ENCODE measurements at places on chromosomes 5 and 9.

GRCh38 chr5:124297826-124298225 lies 448.6 kb downstream of the ZNF608 start:
- DNase-seq, result peak; percentile 7

- DNase-seq, result peak; percentile 35
These were observed 592.7 kb upstream of the BRINP1 start for GRCh38 chr9:119961774-119962424.

DNA sequence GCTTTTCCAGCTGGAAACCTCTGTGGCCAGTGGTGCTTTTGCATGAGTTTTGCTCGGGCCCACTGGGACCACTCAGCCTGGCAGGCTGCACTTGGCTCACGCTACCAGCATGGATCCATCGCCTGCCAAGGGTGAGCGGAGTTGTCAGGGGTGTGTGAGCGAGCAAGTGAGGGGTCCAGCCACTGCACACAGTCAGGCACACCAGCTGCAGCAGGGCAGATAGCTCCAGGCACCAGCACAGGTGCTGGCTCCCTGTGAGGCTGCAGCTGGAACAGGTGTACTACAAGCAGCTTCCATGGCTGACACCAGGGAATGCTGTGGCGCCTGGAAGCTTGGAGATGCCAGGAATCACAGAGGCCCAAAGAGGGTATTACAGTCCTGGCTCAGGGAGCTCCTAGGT lies 391.2 kb upstream of the SGCD start:
- DNase-seq, result no peak

GRCh38 chr9:34546834-34547827 lies 24.3 kb upstream of the ENHO start:
- peak; percentile 66 for DNase-seq

DNA sequence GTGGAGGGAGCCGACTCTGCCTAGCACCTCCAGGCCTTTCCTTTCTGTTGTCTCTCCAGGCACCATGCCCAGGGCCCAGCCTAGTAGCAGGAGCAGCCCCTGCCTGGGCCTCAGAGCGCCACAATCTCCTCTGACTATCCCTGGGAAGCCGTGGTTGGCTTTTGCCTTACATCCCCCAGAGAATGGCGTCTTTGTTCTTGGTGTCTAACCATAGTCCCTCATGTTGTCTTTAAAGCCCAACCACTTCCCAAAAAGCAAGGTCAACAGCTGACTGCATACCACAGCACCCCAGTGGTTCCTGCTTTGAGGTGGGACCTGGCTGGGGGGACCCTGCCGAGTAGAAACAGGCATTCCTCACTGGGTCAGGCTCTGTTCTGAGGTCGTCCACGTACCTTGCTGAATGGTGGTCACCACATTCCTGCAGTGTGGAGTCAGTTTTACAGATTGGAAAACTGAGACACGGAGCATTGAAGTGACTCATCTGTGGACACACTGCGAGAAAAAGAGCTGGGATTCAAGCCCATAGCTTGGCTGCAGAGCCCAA lies 13.7 kb upstream of the CERCAM start:
- peak; percentile 31 for DNase-seq

DNA sequence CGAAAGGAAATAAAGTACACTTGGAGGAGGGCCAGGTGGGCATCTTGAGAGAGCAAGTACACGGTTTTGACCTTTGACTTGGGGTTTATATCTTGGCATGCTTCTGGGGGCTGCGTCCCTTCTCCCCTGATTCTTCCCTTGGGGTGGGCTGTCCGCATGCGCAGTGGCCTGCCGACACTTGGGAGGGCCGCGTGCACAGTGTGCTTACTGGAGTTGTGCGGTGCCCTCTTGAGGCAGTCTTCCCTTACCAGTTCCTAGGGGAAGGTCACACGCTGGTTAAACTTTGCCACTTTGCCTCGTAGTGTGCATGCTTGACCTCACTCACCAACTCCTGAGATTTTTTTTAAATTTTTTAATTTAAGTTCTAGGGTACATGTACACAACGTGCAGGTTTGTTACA lies 4.3 kb upstream of the CLPTM1L start:
- DNase-seq, result no peak

DNA sequence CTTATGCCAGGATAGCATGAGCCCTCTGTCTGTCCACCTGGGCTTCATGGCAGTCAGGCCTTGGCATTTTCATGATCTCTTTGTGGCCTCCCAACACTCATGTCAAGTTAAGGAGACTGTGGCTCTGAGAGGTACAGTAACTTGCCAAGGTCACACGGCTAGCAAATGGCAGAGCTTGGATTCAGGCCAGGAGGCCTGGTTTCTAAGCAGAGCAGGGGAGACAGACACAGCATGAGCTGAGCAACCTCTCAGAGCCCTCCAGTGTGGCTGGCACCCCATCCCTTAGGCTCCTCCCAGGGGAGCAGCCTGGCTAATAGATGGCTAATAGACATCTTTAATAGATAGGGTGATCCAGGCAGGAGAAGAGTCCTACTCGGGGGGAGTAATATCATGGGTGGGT lies 4.1 kb downstream of the SYNPO start:
- no peak for DNase-seq

DNA sequence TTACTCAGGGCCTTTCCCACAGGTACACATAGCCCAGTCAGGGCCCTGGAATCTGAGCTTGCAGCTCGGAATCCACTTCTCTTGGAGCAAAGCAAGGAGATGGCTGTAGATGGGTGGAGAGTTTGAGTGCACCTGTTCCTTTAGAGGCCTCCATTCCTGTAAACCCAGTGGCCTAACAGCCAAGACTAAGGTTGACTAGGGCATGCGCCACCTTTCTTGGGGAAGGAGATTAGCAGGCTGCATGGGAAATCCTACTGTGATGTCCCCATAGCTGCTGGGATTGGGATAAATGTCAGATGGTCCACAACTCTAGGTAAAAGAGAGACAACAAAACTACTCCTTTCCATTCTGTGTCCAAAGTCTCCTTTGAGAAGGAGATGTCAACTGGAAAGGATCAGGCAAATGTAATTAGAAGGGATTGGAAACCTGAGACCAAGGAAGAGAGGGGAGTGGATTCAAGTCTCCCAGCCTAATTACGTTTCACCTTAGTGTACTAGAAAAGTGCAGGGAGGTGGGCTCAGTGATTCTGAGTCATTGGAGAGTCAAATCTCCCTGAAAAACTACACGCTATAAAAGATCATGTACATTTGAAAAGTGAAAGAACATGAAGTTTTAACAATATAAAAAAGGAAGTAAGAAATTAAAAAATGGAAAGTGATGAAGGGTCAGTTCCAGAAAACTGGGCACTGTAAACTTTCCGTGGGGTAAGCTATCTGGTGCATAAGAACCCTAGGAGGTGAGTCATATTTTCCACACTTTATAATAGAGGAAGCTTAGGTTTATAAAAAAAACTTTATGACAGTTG lies 104.2 kb downstream of the SEC61B start:
- DNase-seq, result peak; percentile 22

DNA sequence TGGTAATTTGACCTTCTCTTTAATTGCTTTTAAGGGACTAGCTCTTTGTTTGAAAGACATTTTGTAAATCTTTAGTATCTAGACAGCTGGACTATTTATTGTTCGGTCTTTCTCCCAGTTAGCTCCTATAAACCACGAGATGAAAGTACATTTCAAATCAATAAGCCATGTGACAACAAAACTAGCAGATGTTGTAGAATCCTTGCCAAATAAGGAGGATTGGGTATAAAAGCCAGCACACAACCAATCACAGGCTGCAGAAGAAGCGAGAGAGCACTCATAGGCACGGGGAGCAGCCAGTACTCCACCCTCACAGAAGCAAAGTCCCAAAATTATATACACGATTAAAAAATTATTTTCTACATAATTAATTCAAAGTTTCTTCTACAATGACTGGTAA lies 8.1 kb upstream of the OMD start:
- DNase-seq, result no peak

GRCh38 chr5:167207081-167207480 lies 1084.4 kb upstream of the WWC1 start:
- DNase-seq, result peak; percentile 90

DNA sequence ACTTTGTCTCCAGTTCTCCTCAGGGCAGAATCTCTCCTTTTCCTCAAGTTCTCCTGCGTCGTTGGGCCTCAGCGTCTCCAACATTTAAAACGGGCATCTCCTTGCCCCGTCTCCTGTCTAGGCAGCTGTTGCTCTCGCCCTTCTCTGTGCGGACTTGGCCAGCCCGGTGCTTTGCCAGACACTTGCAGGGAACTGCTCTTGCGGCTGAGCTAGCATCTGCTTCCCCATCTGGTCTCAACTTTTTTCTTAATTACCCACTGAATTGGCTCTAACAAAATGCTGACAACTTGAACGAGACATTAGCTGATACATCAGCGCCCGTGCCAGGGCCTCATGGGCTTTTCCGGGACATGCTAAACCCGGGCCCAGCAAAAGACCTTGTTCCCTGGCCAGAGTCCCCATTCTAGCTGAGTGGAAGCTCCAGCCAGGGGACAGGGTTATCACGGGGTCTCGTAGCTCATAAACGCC lies 25.1 kb downstream of the ZNF618 start:
- DNase-seq, result peak; percentile 41
